ENCODE measurements at places on chromosomes 4 and X.

DNA sequence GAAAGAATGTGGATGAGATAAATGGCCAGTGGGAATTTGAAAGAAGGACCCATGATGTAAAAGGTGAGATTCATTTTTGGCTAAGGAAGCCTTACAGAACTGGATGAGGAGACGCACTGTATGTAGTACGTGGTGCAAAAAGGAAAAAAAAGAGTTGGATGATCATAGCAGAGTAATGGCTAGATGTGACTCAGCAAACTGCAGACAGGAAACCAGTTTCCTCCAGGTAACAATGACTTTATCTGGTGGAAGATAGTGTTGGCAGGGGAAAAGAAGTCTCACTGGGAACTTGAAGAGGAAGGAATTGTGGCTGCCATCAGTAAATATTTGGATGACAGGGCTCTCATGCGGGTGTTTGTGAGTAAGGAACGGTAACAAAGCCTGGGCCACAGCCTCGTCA, 243.2 kb downstream of the CPE start:
- DNase-seq = no peak

GRCh38 chrX:17697191-17697590, 40.1 kb upstream of the SCML1 start:
- no peak for DNase-seq

GRCh38 chrX:139850968-139851367, 81.9 kb downstream of the ATP11C start:
- DNase-seq = no peak

- DNase-seq = no peak
Observed at GRCh38 chr4:52701207-52701606, 42.1 kb upstream of the USP46 start.

DNA sequence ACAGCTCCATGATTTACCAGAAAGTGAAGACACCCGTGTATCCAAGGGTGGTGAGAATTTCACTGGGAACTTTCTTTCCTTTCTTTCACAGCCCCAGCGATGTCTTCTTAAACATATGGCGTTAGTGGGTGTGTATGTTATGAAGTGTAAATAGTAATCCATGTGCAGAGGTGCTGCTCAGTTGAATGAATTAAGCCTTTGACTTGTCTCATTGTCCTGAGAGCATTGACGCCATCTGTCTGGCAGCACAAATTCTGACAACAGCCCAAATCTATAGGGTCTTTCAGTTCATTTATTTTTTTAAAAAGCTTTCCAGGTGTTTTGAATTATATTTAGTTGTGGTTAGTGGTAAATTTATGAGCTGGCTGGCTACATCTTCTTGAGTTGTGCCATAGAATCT, 69.4 kb downstream of the CLCN5 start:
- DNase-seq = no peak

DNA sequence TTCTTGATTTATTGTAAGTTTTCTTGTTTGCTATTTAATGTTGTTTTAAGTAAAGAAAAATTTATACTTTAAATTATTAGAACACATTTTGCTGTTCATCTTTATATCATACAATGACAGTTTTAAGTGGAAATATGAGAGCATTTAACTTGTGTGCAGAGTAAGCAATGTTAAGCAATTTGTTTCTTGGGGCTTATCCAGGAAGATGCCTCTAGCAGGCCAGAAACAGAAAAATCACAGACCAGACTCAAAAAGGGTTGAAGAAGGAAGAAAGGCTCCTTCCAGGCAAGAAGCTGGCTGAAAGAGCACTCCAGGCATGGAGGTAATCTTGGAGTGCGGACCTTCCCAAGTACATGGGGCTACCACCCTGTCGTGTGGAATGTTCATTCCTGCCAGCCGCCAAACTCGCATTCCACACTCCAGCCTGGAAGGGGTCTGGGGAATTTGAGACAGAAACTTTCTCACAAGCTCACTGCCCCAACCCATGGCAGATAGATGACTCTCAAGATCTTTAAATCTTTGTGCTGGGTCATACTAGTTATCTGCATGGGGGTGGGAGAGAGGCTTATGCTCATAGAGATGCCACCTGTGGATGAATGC, 1521.3 kb upstream of the AGA start:
- DNase-seq = no peak

DNA sequence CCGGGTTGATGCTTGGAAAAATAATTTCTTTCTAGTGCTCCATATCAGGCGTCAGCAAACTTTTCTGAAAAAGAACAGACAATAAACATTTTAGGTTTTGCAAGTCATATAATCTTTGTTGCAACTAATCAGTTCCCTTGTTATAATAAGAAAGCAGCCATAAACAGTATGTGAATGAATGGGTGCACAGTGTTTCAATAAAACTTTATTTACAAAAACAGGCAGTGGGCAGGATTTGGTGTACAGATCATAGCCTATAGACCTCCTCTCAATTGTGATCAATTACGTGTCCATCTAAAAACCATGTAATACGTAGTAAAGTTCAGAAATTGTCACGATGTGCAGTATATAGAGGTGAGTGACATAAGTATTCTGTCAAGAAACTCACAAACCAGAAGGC, 143.4 kb downstream of the AREG start:
- DNase-seq = no peak

- DNase-seq = no peak
Observed at GRCh38 chr4:128980816-128981326, 112.5 kb downstream of the SCLT1 start.

DNA sequence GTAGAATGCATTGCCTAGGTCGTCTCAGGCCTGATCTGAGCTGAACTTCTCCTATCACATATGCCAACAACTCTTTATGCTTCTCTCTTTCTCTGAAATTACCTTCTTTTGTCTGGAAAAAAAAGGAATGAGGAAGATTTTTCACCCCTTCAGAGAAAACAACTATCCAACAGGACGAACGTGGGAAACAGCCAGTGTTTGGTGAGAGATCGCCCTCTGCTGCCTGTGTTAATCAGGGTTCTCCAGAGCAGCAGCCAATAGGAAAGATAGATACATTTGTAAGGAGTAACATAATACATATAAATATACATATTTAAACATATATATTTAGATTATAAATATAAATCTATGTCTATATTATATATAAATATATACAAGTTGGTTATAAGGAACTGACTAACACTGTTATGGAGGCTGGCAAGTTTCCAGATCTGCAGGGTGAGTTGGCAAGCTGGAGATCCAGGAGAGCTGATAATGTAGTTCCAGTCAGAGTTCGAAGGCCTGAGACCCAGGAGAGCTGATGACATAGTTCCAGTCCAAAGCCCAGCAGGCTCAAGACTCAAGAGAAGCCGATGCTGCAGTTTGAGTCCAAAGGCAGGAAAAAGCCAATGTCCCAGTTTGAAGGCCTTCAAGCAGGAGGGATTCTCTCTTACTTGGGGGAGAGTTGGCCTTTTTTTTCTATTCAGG, 13.3 kb downstream of the CETN2 start:
- DNase-seq = no peak

DNA sequence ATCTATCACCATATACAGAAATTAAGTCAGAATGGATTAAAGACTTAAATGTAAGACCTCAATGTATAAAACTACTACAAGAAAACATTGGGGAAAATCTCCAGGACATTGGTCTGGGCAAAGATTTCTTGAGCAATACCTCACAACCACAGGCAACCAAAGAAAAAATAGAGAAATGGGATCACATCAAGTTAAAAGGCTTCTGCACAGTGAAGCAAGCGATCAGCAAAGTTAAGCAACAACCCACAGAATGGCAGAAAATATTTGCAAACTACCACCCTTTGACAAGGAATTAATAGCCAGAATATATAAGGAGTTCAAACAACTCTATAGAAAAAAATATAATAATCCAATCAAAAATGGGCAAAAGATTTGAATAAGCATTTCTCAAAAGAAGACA, 236.9 kb upstream of the EMCN start:
- DNase-seq = no peak

- DNase-seq = no peak
Observed at GRCh38 chr4:122252584-122252983, 100.5 kb downstream of the BLTP1 start.

- no peak for DNase-seq
Observed at GRCh38 chr4:117898496-117898895, 135.8 kb upstream of the NDST3 start.

GRCh38 chr4:159220353-159220752, 117.5 kb downstream of the RAPGEF2 start:
- DNase-seq = no peak

DNA sequence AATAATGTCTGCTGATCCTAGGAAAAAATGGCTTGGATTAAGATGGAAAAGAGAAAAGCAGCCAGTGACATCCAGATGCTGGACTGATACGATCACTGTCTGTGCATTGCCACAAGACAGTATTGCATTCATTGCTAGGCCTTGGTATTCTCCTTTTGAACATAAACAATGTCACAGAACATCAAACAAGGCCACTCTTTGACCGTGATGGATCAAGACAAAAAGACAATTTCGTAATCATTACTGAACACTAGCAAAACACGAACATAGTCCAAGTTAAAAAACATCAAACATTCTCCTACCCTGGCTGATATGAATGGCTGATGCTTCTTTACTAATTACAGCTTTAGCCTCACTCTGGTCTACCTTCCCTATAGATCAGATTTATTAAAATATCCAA, 374.1 kb upstream of the CXorf51B start:
- no peak for DNase-seq

DNA sequence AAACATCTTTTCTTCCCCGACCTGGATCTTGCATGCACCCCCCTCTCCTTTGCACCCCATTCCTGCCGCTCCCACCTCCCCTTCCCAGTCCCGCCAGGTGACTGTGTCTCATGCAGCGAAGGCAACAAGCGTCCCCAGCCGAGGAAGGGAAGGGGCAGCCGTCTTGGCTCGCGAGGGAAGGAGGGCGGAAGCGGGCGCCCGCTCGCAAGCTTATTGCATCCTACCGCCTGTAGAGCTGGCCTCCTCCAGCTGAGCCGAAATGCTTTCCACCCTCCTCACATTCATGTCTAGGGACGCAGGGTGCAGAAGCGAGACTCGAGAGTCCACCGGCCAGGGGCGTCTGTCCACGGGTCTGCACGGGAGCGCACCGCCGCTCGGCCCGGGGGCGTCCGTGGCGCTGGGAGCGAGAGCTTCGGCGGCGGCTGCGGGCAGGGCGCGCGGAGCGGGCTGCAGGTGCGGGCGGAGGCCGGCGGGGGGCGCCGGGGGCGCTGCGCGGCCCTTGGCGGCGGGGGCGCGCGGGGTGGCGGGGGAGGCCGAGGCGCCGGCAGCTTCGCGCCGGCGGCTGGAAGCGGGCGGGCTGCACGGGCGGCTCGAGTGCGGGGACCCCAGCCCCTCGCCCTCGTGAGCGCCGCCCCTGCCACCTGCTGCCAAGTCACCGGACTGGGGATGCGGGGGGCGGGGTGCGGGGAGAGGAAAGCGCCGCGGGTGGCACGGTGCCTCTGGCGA, at the start of gene KCNIP4:
Gene KCNIP4 (minus strand): TSS at position 426 of the 726 bp plus-strand sequence.
- DNase-seq = no peak

DNA sequence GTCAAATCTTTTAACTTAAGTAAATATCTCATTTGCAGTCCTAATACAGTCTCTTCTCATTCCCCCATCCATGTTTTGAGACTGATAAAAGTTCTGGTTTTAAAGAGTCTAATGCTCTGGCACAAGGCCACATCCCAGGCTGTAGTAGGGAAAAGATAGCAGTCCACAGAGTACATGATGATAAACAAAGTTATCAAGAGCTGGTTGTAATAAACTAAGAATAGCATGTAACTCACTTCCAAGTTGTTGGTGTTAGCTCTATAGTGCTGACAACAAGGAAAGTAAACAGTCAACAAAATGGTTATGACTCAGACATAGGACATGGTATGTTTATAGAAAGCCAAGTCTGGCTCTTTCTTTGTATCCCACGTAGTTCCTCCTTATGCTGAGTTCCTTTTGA, 21.8 kb upstream of the AREG start:
- no peak for DNase-seq

Data from activated gamma-delta T cell treated with anti-CD3 and anti-CD28 coated beads, Interleukin-2, amount 50 U/mL, for 16 hours (primary cell).